ENCODE measurements at places on chromosomes 1 and 21.

- DNase-seq = peak; percentile 13
Observed at GRCh38 chr1:2414297-2414958, 2.1 kb upstream of the PEX10 start.

DNA sequence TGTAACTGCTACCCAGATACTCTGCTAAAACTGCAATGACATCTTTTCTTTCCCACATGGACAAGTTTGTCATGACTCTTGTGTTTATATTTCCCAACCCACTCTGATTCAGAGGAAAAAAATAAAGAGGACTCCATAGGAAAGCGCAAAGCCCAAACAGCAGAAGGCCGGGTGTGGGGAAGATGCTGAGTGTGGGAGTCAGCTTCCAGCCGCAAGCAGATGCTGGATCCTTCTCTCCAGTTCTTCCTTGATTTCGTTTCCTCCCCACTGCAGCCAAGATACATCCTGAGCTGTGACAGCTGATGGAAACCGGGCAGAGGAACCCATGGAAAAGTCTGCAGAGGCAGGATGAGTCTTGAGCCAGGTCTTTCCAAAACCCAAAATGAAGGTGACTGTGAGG lies 498.2 kb downstream of the PLPP3 start:
- peak; percentile 47 for DNase-seq

DNA sequence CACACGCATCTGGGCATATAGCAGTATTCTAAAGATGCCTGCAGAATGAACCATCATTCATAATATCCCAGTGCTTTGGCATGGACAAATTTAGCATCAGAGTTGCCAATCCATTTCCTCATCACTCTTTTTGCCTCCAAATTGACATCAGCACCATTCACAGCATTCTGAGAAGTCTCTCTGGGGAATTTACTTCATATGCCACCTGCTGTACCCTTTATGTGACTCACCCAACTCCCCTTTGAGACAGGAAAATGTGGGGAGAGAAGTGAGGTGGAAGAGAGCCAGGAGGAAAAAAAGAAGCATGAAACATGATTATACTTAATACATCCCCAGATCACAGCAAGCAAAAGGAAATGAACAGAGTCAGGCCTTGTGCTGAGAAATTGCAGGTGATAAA lies 37.4 kb downstream of the RAB3B start:
- DNase-seq = no peak

- no peak for DNase-seq
Observed at GRCh38 chr1:8075511-8076051, 49.5 kb upstream of the ERRFI1 start.

GRCh38 chr1:43358746-43359693 lies at the start of gene CDC20:
Gene CDC20 (plus strand): TSS chr1:43358981. CDS start chr1:43359216, 235 bp downstream.
- DNase-seq = peak; percentile 97

DNA sequence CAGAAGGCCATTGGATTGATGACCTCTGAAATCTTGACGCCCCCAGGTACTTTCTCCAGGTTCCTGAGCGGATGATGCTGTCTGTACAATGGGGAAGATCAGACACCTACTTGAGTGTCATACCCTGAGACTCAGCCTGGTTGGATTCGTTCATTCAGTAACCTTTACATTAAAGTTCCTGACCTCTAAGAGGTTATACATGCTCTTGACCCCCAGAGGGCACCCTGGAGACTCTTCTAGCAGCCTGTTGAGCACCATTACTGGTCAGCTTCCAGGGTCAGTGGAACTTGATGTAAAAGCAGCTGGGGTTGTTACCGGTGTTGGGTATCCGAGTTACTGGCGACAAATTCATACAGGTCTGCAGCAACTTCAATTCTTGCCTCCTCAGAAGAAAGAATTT lies 114.3 kb upstream of the ZNF678 start:
- DNase-seq = no peak

DNA sequence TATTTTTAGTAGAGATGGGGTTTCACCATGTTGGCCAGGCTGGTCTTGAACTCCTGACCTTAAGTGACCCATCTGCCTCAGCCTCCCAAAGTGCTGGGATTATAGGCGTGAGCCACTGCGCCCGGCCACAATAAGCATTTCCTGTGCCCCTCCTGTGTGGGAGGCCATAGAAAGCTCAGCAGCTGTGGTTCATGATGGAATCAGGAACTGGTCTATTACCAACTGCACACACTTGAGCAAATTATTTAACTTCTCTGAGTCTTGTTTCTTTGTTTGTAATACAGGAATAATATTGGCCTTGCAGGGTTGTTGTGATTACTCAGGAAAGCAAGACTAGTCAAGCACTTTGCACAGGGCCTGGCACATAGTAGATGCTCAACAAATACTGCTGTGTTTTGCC lies 15.0 kb downstream of the RHBG start:
- no peak for DNase-seq

DNA sequence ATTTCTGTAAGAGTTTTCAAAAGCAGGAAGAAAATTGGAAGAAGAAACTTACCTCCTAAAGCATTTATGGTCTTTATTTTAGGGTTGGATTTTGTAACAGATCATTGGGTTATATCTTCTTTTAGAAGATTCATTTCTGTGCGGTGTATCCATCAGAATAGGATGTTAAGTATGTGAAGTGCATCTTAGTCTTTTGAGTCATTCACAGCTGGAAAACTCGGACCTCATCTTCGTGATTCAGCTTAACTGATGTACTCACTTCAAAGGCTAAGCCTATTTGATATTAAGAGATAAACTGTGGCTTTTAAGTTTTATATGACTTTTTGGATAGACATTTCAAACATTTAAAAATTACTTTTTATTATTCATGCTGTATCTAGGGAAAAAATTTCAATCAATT lies 56.3 kb downstream of the GIPC2 start:
- DNase-seq = peak; percentile 46

GRCh38 chr1:242002510-242002909 lies 3.6 kb upstream of the MAP1LC3C start:
- DNase-seq = no peak

- DNase-seq = no peak
Observed at GRCh38 chr1:6580119-6580592, 362 bp downstream of the ZBTB48 start.

DNA sequence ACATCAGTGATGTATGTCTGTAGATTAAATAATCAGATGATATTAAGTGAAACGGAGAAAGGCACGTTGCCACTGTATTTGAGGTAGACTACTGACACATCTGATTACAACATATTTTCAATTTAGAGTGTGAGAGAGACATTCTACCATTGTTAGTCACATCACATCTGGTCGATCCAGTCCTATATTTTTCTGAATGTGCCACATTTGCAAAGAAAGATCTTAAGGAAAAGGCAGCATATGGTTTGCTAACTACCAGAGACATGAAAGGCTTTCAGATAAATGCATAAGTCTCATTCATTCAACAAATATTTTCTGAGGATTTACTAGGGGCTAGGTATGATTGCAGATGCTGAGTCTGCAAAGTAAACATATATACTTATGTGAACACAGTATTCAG lies 114.3 kb upstream of the RUNX1 start:
- DNase-seq = no peak

DNA sequence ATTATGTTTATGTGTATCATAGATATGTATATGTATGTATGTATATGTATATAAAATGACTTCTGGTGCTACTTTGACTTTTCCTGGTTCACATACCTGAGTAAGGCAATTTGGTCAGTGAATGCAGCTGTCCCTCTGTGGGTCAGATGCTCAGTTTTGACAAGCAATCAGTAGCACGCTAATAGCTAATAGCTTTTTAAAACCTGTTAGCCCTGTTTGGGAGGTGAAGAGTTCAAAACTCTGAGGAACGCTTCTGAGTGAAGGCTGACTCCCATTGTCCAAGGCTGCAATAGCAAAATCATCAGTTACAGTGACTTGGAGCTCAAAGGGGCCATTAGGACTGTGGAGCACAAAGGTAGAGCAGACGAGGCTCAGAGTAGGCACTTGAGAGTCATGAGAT lies 67.2 kb downstream of the MARK1 start:
- DNase-seq = no peak

DNA sequence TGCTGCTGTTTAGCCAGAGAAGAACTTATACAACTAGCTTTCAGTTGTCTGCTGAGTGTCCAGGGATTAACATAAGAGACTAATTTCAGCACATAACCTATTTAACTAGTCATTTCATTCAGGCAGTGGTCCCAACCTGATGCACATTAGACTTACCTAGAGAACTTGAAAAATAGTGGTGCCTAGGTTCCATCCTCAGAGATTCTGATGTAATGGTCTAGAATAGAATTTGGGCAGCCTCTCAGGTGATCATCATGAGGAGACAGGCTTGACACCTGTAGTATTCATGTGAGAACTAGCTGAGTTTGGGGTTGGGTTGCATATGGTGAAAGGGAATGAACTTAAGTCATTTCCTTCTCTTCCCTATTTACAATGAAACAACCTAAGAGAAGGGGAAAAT lies 24.8 kb downstream of the CNST start:
- DNase-seq = no peak

- DNase-seq = no peak
Observed at GRCh38 chr1:184541537-184542152, 154.8 kb downstream of the C1orf21 start.

DNA sequence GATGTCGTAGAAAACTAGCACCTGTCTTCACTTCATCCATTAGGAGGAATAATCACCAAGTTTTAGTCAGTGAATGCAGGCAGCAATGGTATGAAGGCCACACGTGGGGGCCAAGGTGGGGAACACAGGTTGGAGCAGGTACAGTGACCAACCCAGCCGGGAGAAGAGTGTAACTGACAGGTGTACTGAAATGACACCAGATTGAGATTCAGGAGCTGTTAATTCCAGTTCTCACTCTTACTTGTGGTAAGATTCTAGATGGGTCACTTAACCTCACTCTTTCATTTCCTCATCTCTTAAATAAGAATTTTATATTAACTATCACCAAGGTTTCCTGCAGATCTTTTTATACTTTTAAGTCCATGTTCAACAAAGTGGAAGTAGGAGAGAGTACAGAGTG lies 206.2 kb upstream of the PTBP2 start:
- no peak for DNase-seq

GRCh38 chr1:18668750-18669404 lies 38.2 kb downstream of the PAX7 start:
- no peak for DNase-seq

DNA sequence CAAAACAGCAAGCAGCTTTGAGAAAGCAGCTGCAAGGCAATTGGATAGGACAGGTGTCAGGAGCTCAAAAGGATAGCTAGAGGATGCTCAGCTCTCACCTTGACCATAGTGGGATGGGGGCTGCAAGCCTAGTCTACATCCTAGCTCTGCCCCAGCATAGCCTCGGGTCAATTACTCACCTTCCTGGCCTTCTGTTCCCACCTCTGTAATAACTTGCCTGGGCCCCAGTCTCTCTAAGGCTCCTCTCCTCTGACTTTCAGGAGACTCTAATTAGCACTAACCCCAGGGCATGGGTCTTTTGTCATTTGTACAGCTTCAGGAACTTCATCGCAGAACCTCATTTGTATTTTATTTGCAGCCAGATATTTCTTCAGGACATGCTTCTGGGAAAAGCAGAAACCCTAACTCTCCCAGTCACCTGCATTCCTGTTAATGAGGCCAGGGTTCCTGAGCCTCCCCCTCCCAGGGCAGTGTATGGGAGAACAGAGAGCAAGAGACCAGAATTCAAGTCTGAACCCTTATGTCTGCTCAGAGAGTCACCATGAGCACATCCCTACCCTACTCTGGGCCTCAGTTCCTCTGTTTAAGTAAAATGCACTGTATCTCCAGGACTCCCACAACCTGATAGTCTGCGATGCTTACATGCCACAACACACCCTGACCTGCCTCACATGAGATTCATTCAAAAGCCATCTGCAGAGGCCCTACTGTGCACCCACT lies 108.1 kb downstream of the MATN1 start:
- DNase-seq = no peak

Measured in amniotic stem cell (primary cell).